ENCODE measurements at places on chromosomes 12 and 14.

DNA sequence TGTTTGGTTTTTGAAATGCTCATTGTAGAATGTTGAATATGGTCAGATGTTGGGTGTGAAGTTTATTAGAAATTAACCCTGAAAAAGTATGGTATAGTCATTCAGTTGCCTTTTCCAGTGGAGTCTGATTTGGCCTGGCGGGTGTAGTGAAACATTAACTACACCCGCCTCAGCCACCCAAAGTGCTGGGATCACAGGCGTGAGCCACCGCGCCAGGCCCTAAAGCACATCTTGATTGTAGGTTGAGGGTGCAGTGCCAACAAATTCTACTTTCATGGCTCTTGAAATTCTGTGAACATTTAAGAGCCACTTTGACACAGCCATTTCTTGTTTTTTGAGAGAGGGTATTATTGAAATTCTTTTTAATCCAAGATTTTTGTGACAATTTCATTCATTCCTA, 624.9 kb downstream of the DIO2 start:
- DNase-seq: no peak

GRCh38 chr14:38342803-38343202, 86.9 kb upstream of the CLEC14A start:
- DNase-seq: no peak

- DNase-seq: no peak
These were observed 280.6 kb downstream of the NRXN3 start for GRCh38 chr14:78450669-78451318.

GRCh38 chr14:23117371-23118020, 1.6 kb downstream of the CEBPE start:
- DNase-seq: no peak

DNA sequence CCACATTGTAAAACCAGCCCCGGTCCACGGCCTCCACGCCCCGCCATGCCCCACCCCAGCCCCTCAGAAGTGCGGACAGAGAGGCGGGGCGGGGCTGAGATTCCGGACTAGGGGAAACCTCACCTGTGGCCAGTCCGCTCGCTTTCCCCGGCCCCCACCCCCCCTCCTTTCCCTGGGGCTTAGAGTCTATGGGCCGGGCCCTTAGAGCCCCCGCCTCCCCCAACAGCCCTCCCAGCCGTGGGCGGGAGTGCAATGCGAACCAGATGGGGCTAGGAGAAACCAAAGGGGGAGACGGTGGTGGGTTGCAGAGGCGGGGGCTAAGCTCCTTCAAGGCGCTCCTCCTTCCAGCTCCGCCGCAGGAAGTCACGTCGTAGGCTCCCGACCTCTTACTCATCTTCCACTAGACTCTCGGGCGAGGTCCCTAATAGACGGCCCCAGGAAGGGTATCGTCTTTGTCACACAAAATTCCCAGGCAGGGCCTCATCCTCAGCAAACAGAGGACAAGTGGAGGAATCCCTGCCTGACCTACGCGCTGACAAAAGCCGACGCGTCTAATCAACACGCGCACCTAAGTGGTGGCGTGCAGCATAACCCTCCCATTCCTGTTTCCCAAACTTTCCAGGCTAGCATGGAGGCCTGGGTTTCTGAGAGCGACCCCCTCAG, 1.1 kb upstream of the NAB2 start:
- peak; percentile 52 for DNase-seq

- no peak for DNase-seq
These were observed 52.3 kb downstream of the RAB35 start for GRCh38 chr12:120064054-120064940.
